ENCODE measurements at places on chromosomes 6 and 20. TPM values are rescaled to one million over a fixed set of nuclear protein-coding genes. Genes with fewer than 3 reads are reported as not detected.

DNA sequence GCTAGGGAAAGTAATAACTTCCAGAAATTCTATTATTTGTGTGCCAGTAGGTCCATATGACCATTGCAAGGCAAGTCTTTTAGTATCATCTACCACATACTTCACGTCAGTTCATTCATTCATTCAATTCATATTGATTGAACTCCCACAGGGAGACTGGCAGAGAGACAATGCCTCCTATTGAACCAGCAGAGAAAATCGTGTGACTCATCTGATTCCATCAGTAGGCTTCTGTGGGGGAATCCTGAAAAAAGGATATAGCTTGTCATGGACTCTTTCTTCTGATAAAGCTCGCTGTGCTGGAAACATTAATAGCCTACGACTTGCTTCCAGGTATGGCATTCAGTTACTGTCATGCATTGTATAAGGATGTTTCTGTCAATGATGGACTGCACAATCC lies 45.3 kb upstream of the CNR1 start:
- no peaks in the 10 kb centered on the region for H3K36me3 ChIP-seq
- H3K4me3 ChIP-seq: no peak overlapping the region
- H3K27me3 ChIP-seq: no peaks in the 10 kb centered on the region
- H3K4me1 ChIP-seq: no peaks in the 10 kb centered on the region
- H3K27ac ChIP-seq: no peak overlapping the region

GRCh38 chr6:166488701-166489100 lies 97.8 kb downstream of the RAMACL start:
- H3K27me3 ChIP-seq: no peaks in the 10 kb centered on the region
- no peaks in the 10 kb centered on the region for H3K4me1 ChIP-seq
- H3K27ac ChIP-seq: no peak overlapping the region
- no peak for DNase-seq

- no peaks in the 10 kb centered on the region for H3K4me1 ChIP-seq
- DNase-seq: no peak
- H3K36me3 ChIP-seq: no peaks in the 10 kb centered on the region
- no peak overlapping the region for H3K27ac ChIP-seq
- H3K4me3 ChIP-seq: no peak overlapping the region
These were observed 6.0 kb upstream of the HCK start for GRCh38 chr20:32045999-32046398.

- H3K4me1 ChIP-seq: no peaks in the 10 kb centered on the region
- no peak overlapping the region for H3K4me3 ChIP-seq
- no peak for DNase-seq
- H3K36me3 ChIP-seq: no peaks in the 10 kb centered on the region
These were observed 214.1 kb upstream of the HS3ST5 start for GRCh38 chr6:114556846-114557488.

DNA sequence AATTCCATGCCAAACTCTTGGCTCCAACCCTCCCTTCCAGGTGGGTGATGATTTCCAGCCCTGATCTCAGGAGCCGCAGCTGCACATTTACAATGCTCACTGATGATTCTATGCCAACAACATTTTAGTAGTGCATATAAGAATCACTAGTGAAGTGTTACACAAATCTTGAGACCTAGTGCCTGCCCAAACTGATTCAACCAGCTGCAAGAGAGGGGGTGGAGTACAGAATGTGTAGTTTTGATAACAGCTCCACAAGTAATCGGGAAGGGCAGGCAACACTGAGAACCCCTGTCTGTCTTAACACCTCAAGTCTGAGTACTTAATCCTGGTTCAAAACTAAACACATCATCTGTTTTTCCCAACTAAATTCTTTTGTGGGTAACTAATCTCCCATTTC lies 91.7 kb downstream of the PRDM1 start:
- no peak for DNase-seq
- H3K27ac ChIP-seq: no peak overlapping the region
- H3K36me3 ChIP-seq: no peaks in the 10 kb centered on the region
- H3K27me3 ChIP-seq: no peaks in the 10 kb centered on the region

The CST9 gene
- total RNA-seq: not detected

GRCh38 chr6:30615219-30615957 lies 1.7 kb downstream of the PPP1R10 start:
- no peaks in the 10 kb centered on the region for H3K27me3 ChIP-seq
- peak; percentile 84 for DNase-seq
- H3K4me3 ChIP-seq: peak overlapping the region; percentile 92
- H3K4me1 ChIP-seq: peaks cover 2% of the 10 kb centered on the region
- peaks cover 53% of the 10 kb centered on the region for H3K36me3 ChIP-seq

DNA sequence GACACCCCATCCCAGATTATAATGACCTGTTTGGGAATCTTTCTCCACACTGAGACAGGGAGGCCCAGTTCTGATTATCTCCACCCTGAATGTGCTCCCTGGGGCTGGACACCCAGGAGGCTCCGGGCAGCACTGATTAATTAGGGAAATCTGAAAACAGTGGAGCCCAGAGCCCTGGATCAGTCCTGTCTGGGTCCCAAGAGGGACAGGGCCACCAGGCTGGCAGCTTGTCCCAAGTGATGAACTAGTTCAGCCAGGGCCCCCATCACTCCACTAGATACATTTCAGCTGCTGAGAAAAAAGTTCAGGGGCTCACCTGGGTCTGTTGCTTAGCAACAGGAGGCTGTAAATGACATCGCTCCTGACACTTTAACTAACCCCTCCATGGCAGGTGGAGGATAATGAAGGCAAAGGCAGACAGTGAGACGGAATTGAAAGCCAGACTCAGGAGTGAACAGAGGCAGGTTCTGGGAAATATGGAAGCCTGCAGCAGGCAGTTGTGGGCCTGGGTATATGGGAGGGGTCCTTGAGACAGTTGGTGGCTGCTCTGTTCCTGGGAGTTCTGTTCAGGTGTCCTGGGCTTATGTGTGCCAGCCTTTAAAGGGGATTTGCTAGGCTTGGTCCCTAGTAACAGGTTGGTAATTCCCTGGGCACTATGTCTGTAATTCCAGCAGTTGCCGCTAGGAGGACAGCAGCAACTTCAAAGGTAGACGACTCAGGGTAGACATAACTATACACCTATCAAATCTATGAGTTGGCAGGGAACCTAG lies 78.3 kb upstream of the CTNNBL1 start:
- DNase-seq: peak; percentile 88
- no peak overlapping the region for H3K27ac ChIP-seq
- H3K27me3 ChIP-seq: peaks cover 29% of the 10 kb centered on the region

Data from endodermal cell (in vitro differentiated cells).